ENCODE measurements at places on chromosomes 6 and 20. TPM values are rescaled to one million over a fixed set of nuclear protein-coding genes. Genes with fewer than 3 reads are reported as not detected.
A peak's percentile ranks its signal among the peaks of the same experiment; 100 is the strongest.

- DNase-seq = no peak
Observed at GRCh38 chr6:23566418-23566817, 559.6 kb upstream of the NRSN1 start.

DNA sequence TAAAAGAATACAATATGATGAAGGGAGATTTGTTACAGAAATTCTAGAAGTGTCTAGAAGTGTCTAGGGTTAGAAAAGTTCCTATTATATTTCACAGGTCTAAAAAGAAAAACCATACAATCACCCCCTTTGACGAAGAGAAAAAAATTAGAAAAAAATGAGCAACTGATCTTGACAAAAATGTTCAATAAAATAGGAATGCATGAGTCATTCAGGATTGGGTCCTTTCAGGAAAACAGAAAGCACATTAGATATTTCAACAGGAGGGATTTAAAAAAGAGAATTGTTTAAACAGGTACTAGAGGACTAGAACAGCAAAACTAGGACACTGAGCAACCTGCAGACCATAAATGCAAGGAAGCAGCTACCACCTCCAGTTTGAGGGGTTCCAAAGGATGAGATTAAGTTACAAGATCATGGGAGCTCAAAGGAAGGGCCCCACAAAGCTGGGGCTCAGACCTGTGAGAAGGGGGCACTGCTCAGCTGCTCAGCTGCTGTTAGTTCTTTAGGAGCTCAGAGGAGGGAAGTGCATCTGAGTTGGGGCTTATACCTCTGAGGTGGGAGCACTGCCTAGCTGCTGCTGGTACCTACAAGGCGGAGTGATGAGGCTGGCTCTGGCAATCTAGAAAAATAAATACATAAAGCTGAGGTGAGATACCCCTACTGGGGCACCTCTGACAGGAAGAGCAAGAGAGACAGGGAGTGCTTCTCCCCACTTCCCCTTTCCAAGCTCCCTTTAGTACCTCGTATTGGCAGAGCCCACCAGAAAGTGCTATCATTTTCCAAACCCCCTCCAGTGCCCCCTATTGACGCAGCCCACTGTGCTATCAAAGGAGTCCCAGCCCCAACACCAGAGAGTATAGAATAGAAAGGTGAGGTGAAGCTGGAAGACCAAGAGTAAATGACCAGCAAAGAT is 27.1 kb upstream of the BEND6 start:
- DNase-seq = peak; percentile 53

DNA sequence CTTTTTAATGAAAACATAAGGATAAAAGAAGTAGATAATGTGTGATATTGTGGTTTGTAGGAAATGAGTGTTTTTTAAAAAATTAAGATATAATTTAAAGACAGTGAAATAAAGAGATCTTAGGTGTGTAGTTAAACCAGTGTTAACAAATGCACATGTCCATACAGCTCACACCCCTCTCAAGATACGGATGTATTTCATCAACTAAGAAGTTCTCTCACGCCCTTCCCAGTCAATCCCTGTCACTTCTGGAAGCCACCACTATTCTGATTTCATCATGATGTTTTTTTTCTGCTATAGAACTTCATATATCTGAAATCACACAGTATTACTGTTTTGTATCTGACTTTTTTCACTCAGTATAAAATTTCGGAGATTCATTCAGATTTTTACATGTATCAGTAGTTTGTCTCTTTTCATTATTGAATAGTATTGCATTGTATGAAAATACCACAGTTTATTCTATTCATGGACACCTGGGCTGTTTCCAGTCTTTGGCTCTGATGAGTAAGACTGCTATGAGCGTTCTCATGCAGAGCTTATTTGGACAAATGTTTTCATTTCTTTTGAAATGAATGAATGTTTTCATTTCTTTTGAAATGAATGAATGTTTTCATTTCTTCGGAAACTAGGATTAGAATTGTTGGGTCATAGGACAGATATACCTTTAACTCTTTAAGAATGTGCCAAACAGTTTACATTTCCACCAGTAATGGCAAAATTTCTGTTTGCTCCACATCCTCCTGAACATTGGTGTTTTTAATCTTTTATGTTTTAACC is 49.7 kb upstream of the ELOVL5 start:
- no peak for DNase-seq

GRCh38 chr20:10711903-10712451 is 38.2 kb upstream of the JAG1 start:
- no peak for DNase-seq

GRCh38 chr6:14943116-14943515 is 302.8 kb upstream of the JARID2 start:
- DNase-seq = no peak

- no peak for DNase-seq
Observed at GRCh38 chr20:51419231-51419630, 123.3 kb downstream of the NFATC2 start.

DNA sequence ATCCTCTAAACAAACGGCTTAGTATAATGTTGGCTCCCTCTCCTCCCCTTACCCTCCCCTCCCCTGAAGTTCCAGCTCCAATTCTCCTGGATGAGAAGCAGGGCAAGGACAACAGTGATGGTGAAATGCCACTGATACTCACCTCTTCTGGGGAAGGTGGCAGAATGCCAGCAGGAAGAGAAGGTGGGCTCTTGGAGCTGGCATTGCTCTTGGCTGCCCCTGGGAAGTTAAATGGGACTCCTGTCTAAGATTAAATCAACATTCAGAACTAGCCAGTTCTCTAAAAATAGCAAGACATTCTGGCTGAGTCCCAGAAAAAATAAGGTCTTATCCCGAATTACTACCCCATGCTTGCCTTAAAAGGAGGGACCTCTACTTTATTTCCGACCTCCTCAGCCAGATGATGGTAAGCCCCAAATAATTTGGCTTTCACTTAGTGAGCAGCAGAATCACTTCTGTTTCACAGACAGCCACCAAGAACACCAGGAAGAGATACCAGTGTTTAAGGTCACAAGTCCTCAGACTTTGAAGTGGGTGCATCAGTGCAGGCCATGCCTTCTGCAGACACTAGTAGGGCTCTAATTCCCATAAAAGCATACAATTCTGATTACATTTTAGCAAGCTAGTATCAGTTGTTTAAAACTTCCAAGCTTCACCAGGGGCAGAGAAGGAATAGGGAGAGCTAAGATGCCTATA is 46.0 kb upstream of the IL17A start:
- DNase-seq = no peak

DNA sequence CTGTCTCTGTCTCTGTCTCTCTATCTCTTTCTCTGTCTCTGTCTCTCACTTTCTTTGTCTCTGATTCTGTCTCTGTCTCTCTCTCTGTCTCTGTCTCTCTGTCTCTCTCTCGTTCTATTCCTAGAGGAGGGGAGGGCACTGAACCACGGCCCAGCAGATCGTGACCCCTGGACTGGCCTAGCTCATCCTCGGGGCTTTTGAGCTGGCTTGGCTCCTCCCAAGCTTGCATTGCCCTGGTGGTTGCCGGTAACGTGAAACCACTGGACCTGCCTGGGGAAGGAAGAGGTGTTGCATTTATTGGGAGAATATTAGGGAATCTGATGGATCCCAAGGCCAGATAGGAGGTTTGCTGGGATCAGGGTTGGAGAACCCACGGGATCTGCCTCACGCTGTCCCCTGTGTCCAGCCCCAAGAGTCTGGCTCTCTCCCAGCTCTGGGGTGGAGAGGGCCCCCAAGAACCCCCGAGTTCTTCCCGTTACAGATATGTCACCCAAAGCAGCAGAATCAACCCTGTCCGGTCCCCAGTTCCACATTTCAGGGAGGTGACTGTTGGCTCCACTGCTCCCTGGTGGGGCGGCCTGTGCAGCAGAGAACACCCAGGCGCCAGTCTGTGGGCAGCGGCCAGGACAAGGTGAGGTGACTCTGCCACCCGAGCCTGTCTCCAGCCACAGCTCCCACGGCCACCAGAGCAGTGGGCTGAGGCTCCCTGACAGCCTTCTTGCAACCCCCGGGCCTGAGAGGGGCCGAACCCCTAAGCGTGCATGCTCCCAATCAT is 228.3 kb downstream of the TTLL2 start:
- DNase-seq = no peak

- no peak for DNase-seq
Observed at GRCh38 chr6:10668126-10668917, 26.1 kb downstream of the C6orf52 start.

DNA sequence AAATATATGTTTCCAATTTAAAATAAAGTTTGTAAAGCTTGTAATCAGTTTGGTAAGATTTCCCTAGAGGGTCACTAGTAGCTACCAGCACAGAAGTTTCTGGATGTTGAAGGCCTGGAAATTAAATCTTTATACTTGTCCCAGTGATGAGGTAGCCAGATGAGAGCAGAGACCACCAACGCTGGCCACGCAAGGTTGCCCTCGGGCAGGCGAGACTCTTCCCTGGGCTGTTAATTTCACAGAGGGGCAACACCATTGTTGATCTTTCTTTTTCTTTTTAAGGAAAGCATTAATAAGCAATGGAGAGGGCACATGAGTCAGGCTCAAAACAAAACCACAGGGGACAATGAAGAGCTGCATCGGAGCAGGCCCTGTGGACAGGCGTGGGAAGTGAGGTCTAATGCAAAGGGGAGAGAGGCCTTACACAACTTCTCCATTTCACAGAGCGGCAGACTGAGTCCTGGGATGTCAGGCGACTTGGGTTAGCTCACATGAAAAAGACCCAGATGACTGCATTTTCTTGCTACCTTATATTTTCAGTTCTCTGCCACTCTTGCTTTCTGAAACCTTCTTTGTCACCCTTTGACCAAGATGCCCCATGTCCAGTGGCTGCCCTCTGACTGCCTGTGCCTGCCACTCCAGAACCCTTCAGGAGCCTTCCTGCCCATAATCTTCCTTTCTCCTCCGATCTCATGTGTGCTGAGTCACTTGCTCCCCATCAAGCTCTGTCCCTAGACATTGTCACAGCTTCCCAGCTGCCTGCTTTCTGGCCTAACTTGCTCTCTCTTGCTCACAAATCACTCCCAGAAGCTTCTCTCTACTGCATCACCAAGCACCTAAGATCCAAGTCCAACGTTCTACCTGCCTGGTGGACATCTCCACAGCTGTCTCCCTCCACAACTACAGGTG is 107.7 kb upstream of the CDYL start:
- DNase-seq = no peak

DNA sequence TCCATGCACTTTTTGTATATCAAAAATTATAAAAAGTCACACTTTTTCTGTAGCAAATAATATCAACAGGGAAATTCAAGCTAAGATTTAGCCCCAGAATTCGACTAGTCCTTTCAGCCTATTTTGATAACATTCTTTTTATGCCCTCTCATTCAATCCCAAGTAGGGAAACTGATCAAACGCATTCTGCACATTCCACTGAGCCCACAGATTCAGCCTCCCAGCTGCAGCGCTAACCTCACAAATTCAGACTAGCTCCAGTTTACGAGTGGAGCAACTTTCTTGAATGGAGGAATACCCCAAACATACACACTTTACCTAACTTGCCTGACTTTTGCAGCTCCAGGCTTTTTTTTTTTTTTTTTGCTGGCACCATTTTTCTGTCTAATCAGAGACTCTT is 70.3 kb upstream of the HEY2 start:
- no peak for DNase-seq

DNA sequence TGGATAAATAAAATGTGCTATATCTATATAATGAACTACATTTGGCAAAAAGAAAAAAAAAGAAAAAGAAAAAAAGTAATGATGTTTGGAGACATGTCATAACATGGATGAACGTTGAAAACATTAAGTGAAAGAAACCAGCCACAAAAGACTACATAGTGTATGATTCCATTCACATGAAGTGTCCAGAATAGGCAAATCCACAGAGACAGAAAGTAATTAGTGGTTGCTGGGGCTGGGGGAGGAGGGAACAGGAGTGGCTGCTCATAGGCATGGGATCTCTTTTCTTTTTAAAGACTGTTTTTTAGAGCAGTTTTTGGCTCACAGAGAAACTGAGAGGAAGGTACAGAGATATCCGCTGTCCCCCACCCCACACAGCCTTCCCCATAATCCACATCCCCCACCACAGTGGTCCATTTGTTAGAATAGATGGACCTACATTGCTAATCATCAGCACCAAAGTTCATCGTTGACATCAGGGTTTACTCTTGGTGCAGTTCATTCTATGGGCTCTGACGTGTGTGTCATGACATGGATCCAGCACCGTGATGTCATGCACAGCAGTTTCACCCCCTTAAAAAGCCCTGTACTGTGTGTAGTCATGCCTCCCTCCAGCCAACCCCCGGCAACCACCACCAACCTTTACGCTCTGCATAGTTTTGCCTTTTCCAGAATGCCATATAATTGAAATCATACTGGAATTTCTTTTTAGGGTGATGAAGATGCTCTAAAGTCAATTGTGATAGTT is 240.9 kb upstream of the RREB1 start:
- DNase-seq = no peak

- DNase-seq = peak; percentile 26
Observed at GRCh38 chr6:154169193-154169847, 130.3 kb downstream of the OPRM1 start.

- no peak for DNase-seq
Observed at GRCh38 chr6:168666699-168667427, 225.9 kb downstream of the SMOC2 start.

- no peak for DNase-seq
Observed at GRCh38 chr20:64038224-64038564, 2.2 kb downstream of the C20orf204 start.

DNA sequence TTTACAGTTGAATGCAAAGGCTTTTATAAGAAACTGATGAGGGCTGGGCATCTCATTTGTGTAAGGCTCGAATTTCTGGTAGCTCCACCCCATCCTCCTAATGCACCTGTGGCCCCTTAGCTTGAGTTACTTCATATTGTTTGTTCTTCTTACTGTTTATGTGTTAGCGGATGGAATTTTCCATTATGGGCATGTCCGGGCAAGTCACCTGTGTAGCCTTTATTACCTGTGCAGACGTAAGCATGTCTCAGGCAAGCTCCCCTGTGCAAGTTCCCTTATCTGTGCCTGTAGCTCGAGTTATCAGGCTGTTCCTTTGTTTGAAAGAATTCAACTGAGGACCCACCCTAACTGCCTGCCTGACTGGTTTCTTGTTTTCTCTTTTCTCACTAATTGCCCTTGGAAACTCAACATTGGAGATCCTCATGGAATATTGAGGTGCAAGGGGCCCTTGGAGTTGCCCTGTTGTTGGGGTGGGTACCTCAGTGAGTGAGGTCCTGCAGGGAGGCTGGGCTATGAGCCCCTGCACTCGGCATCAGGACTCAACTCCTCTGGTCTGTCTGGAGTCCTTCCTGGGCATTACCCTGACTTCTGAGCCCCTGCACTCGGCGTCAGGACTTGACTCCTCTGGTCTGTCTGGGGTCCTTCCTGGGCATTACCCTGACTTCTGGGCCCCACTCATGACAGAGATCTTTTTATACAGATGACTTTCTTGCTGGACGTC is 207.9 kb upstream of the SULF2 start:
- DNase-seq = no peak

GRCh38 chr6:104591573-104592334 is 268.0 kb downstream of the HACE1 start:
- peak; percentile 30 for DNase-seq

- no peak for DNase-seq
Observed at GRCh38 chr6:3022765-3023662, 23.3 kb downstream of the NQO2 start.

GRCh38 chr20:10352934-10353824 is 80.8 kb downstream of the MKKS start:
- peak; percentile 44 for DNase-seq

The SLC22A16 gene
- total RNA-seq = under 0.01 TPM

The MMP24 gene
- total RNA-seq = 0.17 TPM

The RALGAPB gene
- 22.1 TPM for total RNA-seq

The DSP gene
- under 0.01 TPM for total RNA-seq

The FAM209A gene
- total RNA-seq = not detected

The SIRPB2 gene
- total RNA-seq = not detected

The MYT1 gene
- total RNA-seq = not detected

The RIMS4 gene
- under 0.01 TPM for total RNA-seq

The TBC1D20 gene
- total RNA-seq = 28.8 TPM

The CRISP1 gene
- total RNA-seq = not detected
